D721Med (cell line): ENCODE measurements at places on chromosomes 13 and 19.

DNA sequence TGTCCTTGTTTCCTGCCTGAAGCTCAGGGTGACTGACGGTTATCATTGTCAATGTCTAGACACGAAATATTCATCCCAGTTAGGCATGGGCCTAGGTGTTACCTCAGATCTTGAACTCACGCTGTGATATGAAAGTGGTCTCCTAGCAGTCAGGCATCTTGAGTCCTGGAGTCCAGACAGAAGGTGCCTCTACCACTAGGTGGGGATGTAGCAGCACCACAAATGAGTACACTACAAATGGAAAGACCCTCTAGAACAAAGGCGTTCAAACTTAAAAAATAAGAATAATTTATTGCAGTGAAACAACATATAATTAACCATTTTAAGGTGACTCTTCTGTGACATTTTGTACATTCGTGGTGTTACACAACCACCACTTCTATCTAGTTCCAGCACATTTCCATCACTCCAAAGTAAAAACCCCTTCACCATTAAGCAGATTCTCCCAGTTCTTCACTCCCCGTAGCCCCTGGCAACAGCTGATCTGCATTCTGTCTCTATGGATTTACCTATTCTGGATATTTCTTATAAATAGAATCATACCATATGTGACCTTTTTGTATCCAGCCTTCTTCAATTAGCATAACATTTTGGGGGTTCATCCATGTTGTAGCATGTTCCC, 11.9 kb upstream of the FRY start:
- DNase-seq, result peak; percentile 30

DNA sequence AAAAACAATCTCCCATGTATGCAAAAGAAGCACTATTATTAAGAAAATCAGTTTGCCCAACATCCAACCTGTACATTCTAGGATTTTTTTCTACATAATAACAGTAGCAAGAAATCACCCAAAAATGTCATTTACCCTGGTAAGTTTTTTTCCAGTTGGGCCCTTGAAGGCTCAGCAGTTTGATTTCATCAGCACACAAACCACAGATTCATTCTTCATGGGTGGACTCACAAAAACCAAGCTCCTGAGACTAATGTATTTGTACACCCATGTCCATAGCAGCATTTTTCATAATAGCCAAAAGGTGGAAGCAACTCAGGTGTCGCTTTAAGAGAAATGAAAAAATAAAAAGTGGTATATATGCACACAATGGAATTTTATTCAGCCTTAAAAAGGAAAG, 210.1 kb downstream of the TBC1D4 start:
- DNase-seq, result no peak

GRCh38 chr13:41995946-41996345, 35.0 kb upstream of the VWA8 start:
- no peak for DNase-seq

DNA sequence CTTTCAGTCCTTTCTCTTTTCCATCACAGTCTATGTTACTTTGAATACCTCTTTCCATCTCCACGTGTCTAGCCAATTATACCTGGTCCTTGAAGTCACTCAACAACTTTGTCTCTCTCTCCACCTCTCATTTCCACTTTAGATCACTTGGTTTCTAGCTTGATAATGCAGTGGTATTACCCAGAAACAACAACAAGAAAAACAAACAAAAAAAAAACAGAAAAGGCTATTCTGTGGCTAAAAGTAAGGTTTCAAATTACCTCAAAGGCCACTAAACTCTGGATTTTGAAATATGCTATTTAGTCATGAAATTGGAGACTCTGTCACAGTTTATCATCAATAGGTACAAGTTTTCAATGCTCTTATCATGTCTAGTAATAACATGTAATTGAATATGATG, 184.8 kb downstream of the PCDH9 start:
- DNase-seq, result no peak
